Lower lobe of right lung (tissue), 2 donors: ENCODE measurements at places on chromosomes 4 and X. TPM values are rescaled to one million over a fixed set of nuclear protein-coding genes. Genes with fewer than 3 reads are reported as not detected.
A peak's percentile ranks its signal among the peaks of the same experiment; 100 is the strongest.

Gene CFAP97
- total RNA-seq: 29.4 TPM

Gene ATP1B4
- not detected for total RNA-seq

Gene GRPR
- 0.27 TPM for total RNA-seq

Gene GYPA
- not detected for total RNA-seq

Gene ARMCX1
- 18.8 TPM for total RNA-seq

Gene SPANXA2
- not detected for total RNA-seq

Gene LNX1
- 5.4 TPM for total RNA-seq

Gene ABLIM2
- 5.2 TPM for total RNA-seq

Gene ADH7
- total RNA-seq: 0.47 TPM

Gene MID1
- total RNA-seq: 24.9 TPM

Gene ZRSR2
- total RNA-seq: 11.3 TPM

Gene ERAS
- total RNA-seq: not detected

Gene LDB2
- 113 TPM for total RNA-seq

DNA sequence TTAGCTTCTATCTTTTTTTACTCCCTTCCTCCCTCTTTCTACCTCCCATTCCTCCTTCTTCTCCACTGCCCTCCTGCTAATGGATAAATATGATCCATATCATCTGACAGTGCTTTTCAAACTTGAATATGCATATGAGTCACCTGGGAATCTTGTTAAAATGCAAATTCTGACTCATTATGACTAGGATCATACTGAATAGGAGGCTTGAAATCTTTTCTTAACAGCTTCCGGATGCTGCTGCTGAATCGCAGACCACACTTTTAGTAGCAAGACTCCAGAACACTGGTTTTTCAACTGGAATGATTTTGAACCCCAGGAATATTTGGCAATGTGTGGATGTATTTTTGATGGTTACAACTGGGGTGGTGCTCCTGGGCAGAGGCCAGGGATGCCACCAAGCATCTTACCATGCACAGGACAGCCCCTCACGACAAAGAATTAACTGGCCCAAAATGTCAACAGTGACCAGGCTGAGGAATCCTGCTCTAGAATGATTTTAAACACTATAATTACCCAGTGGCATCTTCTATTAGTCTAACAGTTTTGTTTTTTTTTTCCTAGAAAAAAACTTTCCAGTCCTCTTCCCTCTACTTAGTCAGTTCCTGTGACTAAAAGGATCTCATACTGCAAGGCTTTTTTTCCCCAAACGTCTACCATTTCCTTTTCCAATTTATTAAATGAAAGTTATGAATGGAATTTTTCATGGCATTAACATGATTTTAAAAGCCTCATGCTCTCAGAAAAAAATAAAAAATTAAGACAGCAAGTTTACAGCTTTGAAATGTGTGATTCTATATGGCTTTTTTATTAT, 10.6 kb upstream of the PYURF start:
- DNase-seq: no peak

- DNase-seq: peak; percentile 44
These were observed 17.9 kb upstream of the ADD1 start for GRCh38 chr4:2825740-2826139.

DNA sequence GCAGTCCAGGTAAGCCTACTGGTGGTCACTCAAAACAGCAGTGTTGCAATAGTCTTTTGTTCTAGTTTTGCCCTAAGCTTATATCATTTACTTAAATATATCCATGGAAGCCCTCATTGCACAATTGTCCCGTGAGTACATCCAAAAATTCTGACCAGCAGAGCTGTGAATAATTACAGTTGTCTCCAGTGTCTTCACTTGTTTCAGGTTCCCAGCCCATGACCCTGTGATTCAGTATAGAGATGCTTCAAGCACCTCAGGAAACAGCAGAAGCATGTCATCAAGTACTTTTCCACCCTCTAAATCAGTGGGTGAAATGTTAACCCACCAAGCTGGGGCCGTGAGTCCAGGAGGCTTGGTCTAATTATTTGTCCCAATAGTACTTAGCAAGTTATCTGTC, 214.9 kb upstream of the RPS6KA3 start:
- no peak for DNase-seq

GRCh38 chrX:17415242-17415810, 40.3 kb downstream of the NHS start:
- no peak for DNase-seq

GRCh38 chrX:40734971-40735324, 394 bp downstream of the MED14 start:
- peak; percentile 49 for DNase-seq

DNA sequence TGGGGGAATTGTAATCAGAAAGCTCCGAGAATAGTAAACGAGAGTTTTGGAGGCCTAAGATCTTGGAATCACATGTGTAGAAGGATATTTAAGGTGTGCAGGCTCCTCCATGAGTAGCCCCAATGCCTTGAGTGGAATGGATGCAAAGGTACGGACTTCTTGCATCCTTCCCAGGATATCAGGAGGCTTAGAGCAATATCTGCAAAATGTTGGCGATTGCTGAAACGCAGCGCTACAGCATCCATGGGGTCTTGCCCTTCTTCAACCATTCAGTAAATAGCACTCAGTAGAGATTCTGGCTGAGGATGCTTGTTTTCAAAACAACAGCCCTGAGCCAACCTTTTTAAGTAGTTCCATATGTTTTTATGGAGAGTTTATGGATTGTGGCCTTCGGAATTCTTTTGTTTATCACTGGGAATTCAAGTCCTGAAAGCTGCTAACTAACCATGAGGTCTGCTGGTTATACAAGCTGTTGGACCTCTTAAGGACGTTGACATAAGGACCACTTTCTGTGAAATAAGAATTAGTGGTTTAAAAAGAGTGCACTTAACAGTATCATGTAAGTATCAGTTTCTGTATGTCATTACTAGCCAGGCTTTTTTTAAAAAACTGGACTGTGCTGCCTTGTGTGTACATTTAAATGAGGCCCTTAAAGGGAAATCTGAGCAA, 228.8 kb upstream of the PGRMC2 start:
- no peak for DNase-seq

GRCh38 chrX:150314186-150314585, 48.9 kb upstream of the MAMLD1 start:
- DNase-seq: no peak

DNA sequence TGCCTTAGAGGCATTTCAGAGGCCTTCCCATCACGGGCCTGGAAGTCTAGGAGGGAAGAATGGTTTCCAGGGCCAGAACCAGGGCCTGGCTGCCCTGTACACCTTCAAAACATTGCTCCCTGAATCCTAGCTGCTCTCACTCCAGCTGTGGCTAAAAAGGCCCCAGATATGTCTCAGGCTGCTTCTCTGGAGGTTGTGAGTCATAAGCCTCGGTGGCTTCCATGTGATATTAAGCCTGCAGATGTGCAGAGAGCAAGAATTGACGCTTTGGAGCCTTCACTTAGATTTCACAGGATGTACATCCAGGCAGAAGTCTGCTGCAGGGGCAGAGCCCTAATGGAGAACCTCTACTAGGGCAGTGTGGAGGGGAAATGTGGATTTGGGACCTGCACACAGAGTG, 502.5 kb downstream of the GRXCR1 start:
- no peak for DNase-seq

DNA sequence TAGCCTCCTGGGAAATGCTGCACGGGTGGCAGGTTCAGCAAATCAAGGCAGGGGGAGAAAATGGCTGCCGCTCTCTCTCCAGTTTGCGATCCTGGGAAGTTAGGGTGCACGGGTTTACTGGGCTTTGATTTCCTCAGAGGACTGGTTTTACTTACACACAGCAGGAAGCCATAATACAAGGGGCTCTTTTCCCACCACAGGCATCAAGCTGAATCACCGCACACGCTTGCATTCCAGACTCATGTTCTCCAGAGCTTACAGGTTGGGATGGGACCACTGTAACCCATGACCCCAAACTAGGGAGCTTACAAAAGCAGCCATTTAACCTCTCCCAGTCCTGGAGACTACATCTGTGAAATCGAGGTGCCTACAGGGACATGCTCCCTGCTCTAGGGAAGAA, 159.8 kb downstream of the DHRSX start:
- no peak for DNase-seq

GRCh38 chr4:174222266-174222872, 61.1 kb downstream of the FBXO8 start:
- no peak for DNase-seq

- no peak for DNase-seq
These were observed 6.2 kb downstream of the SH3TC1 start for GRCh38 chr4:8205241-8205707.

DNA sequence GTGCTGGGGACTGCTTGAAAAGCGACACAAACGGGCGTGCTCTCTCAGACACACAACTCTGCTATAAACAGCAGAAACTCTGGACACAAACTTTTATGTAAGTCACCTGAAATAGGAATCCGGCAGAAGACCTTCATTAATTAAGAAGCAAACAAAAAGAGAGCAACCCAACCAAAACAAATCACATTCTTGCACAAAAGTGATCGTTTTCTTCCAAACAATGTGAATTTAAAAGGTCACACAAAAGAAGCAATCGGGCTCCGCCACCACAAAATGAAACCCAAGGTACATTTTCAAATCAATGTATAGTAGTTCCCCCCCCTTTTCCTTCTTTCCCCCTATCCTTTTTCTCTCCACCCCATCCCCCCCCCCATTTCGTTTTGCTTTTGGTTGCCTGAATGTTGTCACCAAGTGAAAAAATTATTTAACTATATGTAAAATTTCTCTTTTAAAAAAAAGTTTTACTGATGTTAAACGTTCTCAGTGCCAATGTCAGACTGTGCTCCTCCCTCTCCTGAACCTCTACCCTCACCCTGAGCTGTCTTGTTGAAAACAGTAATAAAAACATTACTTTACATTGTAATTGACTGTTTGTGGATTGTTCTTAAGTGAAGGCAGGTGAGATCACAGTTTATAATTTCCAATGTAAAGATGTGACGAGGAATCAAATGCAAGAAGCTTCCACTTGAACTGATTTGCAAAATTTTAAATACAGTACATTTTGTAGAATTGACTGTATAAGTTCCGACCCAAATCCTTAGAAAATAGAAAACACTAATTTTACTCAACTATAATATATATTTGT, 2.4 kb downstream of the MAB21L2 start:
- no peak for DNase-seq

GRCh38 chr4:188485906-188486305, 346.7 kb downstream of the TRIML1 start:
- no peak for DNase-seq

- DNase-seq: no peak
These were observed 12.3 kb upstream of the SPARCL1 start for GRCh38 chr4:87541521-87541920.

DNA sequence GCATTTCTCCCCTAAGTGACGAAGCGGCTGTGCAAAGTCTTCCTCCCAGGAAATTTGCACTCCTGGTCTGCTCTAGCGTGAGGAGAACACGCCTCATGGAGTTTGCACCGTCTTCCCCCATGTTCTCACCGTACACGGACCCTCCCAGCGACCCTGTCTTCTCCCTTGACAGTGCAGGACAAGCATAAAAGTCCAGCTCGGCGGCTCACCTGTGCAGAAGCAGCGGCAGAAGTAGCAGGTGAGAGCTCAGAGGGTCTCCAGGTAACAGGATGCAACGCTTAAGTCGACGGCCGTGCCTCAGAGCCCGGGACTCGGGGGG, 314 bp downstream of the P2RY8 start:
- DNase-seq: no peak
